DMS153 (cell line): ENCODE measurements at places on chromosomes 3 and 15.
A peak's percentile ranks its signal among the peaks of the same experiment; 100 is the strongest.

- peak; percentile 96 for DNase-seq
Observed at GRCh38 chr15:74240002-74240568, 4.0 kb downstream of the CCDC33 start.

GRCh38 chr3:71264840-71265239, 318.7 kb downstream of the FOXP1 start:
- no peak for DNase-seq

- no peak for DNase-seq
Observed at GRCh38 chr15:91561371-91562100, 292.0 kb upstream of the SLCO3A1 start.

- no peak for DNase-seq
Observed at GRCh38 chr3:175668300-175668699, 809.2 kb downstream of the NAALADL2 start.

DNA sequence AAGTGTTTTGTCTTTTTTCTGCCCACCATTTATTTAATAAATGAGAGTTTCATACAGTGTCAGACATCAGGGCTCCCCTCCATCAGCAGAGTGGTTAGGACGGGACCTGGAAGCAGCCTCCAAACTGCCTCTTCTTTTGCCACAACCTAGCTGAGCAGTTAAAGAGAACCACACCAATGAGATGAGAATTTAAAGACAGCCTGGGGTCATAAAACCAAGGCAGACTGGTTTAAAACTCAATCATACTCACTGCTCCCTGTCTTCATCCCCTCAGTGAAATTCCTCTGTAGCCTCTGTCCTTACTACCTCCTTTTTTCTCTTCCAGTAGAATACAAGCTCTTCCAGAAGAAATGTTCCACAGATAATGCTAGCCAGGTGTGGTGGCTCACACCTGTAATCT, 78.7 kb downstream of the WWTR1 start:
- no peak for DNase-seq

DNA sequence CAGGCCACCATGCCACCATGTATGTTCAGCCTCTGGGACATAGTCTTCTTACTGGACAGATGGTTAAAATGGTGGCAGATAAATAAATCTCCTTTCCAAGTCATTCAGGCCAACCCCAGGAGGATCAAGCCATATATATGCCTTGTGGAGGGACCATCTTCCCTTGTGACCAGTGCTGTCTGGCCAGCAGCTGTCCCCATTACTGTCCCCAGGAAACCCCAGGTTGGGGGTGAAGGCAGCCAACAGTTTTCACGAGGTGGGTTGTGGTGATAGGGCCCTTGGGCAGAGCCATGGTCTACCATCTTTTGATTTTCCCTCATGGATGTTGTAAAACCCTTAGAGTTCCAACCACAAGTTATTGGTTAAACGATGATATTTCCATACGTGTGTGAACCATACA, 48.7 kb upstream of the PCSK6 start:
- DNase-seq: no peak

GRCh38 chr3:25782938-25783660, at the start of gene NGLY1:
NGLY1 (minus strand) TSS chr3:25783443; CDS start chr3:25783390, 53 bp downstream.
- DNase-seq: no peak

- DNase-seq: no peak
Observed at GRCh38 chr15:41794081-41794480, 19.8 kb downstream of the MAPKBP1 start.

DNA sequence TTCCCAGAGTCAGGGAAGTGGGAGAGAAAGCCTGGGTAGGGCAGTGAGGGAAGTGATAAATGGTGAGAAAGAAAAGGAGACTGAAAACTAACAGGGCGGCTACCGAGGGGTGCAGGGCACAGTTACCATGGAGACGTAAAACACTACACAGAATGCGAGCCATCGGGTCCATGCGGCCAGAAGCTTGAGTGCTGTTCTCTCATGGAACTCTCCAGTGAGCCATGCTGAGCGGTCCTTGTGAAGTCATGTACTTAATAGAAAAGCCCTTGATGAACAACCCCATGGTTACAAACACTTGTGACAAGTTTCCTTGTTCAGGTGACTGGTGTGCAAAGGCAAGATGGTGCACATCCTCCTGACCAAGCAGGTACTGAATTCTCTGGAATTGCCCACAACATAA, 3.7 kb upstream of the PLA2G4F start:
- no peak for DNase-seq

DNA sequence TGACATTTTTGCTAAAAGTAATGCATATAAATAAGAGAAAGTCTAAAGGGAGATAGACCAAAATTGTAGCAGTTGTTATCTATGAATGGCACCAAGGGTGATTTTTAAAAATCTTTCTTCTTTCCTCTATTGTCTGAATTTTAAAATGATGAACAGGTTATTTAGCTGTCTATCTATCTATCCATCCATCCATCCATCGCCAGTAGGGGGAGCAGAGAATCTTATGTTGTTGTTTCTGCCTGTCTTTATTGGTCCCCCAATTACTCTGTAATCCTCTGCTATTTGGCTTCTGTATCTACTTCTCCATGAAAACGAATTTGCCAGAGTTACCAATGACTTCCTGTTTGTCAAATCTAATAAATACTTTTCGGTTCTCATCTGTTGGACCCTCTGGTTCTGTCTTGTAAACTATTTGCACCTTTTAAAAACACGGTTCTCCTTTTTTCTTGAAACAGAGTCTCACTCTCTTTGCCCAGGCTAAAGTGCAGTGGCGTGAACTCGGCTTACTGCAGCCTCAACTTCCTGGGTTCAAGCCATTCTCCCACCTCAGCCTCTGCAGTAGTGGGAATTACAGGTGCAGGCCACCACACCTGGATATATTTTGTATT, 86.0 kb downstream of the ECT2 start:
- no peak for DNase-seq

- DNase-seq: no peak
Observed at GRCh38 chr3:98699132-98699531, 64.0 kb upstream of the ST3GAL6 start.

DNA sequence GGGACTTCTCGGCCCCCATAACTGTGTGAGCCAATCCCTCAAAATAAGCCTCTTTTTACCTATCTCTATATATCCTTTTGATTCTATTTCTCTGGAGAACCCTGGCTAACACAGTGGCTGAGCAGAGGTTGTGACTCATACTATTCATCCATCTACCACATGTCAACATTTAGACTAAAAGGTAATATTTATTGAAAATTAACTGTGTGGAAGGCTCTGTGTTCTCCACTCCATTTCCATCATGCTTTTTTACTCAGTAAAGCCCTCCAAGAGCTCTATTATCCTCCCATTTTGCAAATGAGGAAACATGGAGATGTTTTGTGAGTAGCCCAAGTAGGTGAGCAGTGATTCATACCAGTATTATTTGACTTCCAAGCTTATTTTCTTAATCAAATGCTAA, 217.9 kb upstream of the DCBLD2 start:
- no peak for DNase-seq

GRCh38 chr15:38672814-38673670, 108.4 kb upstream of the RASGRP1 start:
- DNase-seq: no peak

DNA sequence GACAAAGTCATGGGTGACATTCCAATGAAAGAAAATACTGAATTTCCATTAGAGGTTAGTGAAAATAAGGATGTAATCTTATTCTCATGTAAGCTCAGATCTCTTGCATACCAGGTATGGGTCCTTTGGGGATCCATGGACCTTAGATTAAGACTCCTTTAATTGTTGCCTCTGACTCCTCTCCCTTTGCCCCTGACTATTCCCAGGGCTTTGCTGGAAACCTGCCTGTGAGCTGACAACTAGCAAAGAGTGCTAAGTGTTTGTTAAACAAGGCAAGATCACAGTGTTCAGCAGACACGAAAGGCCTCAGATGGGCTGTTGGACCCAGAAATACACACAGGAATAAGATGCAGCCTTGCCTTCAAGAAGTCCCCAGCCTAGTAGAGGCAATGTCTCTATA, 32.1 kb downstream of the ACKR2 start:
- DNase-seq: no peak

- no peak for DNase-seq
Observed at GRCh38 chr15:40937762-40938535, 8.8 kb downstream of the DLL4 start.

GRCh38 chr3:183695569-183696364, 1.8 kb upstream of the YEATS2 start:
- no peak for DNase-seq

DNA sequence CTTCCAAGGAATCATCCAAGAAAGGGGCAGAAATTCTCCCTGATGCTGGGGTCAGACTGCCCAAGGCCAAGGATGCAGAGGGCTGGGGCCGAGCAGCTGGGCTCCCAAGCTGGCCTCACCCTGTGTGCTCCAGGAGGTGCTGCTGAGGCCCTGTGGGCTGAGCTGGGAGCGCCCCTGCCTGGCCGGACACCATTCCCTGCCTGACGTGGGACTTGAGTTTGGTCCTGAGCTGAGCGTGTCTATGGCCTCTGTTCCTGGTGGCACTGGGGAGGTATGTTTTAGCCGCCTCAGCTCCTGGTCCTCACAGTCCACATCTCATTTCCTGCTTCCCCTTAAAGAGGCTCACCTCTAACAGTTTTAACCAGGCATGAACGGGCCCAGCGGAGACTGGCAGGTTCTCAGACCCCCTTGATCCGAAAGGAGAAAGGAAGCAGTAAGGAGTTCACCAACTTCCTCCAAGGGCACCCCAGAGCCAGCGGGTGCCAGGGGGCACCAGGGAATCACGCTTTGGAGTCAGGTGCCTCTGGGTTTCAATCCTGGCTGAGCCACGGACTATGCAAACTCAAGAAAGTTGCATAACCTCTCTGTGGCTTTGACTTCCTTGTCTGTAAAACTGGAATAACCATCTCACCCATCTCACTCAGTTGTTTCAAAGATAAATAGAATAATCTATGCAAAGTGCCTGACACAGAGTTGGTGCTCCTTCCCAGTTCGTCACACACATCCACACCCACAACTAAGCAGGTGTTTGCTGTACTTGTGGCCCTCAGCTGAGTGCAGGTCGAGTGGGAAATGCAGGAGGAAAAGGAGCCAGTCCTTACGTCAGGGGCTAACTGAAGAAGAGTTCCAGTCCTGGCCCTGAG, 48.6 kb downstream of the SLC12A8 start:
- no peak for DNase-seq

DNA sequence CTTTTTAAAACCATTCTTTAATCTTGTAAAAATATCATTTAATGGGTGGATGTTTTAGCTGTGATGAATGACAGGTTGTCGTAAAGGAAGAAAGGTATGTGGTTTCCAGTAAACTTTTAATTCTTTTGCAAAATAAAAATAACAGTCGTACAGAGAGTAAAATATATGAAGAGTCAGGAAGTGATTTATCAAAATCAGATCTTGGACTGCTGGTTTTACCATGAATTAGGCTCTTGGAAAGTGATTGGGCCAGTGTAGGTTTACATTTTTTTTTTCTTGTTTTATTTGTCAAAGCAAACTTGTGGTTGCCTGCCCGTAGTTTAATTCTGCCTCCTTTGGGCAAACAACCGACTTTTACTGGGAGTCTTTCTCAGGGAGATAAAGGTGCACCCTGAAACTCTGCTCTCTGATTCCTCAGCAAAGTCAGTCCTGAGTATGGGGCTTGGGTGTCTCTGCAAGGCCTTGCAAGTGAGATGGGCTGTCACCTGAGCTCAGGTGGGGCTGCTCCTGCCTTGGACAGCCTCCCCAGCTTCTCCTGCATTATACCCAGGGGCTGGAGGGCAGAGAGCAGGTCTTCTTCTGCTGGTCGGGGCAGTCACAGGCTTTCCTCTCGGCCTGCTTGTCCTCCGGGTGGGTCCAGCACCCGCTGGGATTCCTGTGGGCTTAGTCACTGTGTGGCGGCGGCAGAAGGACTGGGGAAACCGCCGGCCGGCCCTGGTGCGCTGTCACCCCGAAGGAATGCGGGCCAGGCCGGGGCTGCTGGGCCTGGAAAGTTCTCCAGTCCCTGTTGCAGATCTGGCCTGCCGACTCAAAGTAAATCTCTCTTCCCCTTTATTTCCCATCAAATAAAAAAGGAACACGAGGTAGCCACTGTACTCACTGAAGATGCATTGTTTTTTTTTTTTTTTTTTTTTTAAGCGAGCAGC, 79.0 kb downstream of the IGF1R start:
- no peak for DNase-seq

- no peak for DNase-seq
Observed at GRCh38 chr3:49671291-49672288, 2.6 kb upstream of the APEH start.

GRCh38 chr3:13248640-13249039, 171.5 kb downstream of the NUP210 start:
- DNase-seq: no peak

GRCh38 chr15:39680868-39681267, 100.0 kb downstream of the THBS1 start:
- DNase-seq: no peak

GRCh38 chr3:109178708-109179107, 42.2 kb downstream of the C3orf85 start:
- DNase-seq: no peak

DNA sequence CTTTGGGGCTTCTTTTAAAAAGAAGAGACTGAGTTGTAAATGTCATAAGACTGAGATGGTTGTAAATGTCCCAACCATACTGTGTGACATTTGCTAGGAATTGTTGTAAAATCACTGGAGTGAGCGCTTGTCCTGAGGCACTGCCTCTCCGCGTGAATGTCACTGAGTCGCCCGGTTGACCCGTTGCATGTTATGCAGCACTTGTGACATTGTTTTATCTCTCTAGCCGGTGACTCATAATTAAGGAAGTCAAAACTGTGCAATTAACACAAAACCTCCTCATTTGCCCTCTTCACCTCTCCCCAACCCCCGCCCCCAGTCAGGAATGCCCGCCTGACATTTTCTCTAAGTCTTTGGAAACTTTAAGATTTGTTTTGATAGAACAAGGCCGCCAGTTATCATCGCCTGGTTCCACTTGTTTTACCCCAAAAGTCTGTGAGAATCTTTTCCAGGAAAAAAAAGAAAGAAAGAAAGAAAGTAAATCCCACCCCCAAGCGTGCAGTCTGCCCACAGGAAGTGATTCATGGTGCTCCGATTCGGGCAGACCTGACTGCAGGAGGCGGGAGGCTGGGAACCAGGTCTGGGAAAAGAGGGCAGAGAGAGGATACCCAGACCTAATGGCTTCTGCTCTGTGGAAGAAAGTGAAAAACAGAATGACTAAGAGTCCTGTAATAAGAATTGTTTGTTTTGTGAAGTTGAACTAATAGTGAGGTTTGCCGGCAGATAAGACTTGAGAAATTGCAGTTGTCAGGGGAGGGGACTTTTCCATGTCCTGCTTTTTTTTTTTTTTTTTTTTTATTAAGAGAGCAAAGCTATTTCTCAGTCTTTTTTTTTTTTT, 84.8 kb downstream of the SMAD3 start:
- DNase-seq: no peak

DNA sequence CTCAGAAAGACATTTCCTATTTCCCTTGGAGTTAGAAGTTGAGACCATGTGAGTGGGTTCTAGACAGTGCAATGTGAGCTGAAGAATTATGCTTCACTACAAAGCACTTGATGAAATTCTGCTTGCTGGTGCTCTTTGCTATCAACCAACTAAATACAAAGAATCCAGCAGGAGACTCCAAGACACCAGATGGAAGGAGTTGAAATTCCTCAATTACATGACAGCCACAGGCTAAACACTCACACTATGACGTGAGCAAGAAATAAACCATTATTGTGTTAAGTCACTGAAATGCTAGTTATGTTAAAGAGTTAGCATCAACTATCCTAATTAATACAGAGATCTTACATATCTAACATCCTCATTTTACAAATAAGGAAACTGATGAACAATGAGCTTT, 8.2 kb upstream of the MAP4 start:
- no peak for DNase-seq

- DNase-seq: no peak
Observed at GRCh38 chr3:153079386-153079785, 82.6 kb upstream of the RAP2B start.

- no peak for DNase-seq
Observed at GRCh38 chr15:100672959-100673358, 70.6 kb downstream of the ASB7 start.

GRCh38 chr3:37811625-37812498, 49.8 kb upstream of the CTDSPL start:
- no peak for DNase-seq

GRCh38 chr3:45234250-45234649, 8.2 kb upstream of the TMEM158 start:
- no peak for DNase-seq
